ENCODE measurements at places on chromosomes 3 and 15.

DNA sequence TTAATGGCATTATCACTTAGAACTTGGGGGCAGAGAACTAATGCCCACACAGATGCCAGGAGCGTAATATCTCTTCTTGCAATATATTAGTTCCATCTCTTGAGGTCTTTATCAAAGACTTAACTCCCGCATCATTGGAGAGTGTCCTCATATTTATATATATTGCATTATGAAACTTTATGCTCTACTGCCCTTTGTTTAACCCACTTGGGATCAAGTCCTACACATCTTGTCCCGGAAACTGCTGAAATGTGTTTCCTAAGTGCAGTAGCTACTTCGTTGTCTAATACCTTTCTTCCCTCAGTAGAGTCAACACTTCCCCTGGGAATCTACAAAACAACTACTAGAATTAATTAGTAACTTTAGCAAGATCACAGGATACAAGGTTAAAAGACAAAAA is 1029.2 kb downstream of the OTOL1 start:
- DNase-seq: no peak

DNA sequence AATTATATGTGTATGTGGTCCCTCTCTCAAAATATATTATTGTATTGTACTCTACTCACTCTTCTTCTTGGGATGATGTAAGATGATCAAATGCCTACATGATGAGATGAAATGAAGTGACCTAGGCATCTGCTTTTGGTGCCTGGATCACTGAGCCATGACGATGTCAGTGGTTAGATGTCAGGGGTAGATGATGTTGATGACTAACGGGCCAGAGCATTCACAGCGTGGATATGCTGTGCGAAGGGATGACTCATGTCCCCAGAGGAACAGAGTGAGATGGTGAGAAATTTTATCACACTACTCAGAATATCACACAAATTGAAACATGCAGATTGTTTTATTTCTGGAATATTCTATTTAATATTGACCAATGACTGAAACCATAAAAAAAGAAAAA is 233.9 kb upstream of the CADM2 start:
- DNase-seq: no peak

GRCh38 chr3:57110214-57110613 is 49.8 kb downstream of the SPATA12 start:
- no peak for DNase-seq

- no peak for DNase-seq
Measured at GRCh38 chr3:36969540-36970432, 23.1 kb downstream of the EPM2AIP1 start.

DNA sequence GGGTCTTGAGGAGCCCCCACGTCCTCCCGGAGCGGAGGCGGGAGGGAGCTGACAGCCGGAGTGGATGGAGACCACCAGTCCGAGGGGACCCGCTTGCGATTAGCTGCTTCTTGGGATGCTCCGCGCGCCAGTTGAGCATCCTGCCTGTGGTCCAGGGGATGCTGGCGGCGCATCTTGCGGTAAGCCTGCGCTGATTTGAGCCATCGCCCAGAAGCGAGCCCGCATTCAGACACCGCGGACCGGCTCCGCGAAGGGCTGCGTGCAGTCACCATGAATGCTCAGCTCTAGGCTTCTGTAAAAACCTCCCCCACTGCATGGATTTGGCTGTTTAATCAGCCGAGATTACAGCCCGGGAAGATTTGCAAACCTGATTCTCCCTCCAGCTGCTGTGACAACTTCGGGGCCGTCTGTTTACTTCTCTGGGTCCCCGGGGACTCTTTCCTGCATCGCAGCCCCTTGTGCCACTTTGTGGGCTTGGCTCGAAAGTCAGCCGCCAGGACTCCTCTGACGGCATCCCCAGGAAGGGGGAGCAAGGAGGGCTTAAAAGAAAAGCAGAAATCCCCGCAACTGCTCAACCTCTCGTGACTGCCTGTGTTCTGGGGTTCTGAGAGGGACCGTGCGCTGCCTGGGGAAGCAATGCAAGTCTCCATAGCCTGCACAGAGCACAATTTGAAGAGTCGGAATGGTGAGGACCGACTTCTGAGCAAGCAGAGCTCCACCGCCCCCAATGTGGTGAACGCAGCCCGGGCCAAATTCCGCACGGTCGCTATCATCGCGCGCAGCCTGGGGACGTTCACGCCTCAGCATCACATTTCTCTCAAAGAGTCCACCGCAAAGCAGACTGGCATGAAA is 171.1 kb downstream of the KCNAB1 start:
- no peak for DNase-seq

- no peak for DNase-seq
Measured at GRCh38 chr3:101868534-101869464, 19.5 kb downstream of the NFKBIZ start.

GRCh38 chr3:108324177-108324576 is 27.8 kb downstream of the HHLA2 start:
- no peak for DNase-seq

- no peak for DNase-seq
Measured at GRCh38 chr3:142057331-142057725, 92.0 kb downstream of the TFDP2 start.

GRCh38 chr3:13474776-13475303 is 5.3 kb upstream of the HDAC11 start:
- DNase-seq: no peak

- DNase-seq: no peak
Measured at GRCh38 chr3:34106879-34107278, 308.4 kb downstream of the PDCD6IP start.

GRCh38 chr3:187000711-187001151 is 70.4 kb downstream of the ST6GAL1 start:
- no peak for DNase-seq

- DNase-seq: no peak
Measured at GRCh38 chr15:36294359-36294758, 285.1 kb upstream of the CDIN1 start.

- DNase-seq: no peak
Measured at GRCh38 chr3:12656193-12656592, 7.7 kb downstream of the RAF1 start.

DNA sequence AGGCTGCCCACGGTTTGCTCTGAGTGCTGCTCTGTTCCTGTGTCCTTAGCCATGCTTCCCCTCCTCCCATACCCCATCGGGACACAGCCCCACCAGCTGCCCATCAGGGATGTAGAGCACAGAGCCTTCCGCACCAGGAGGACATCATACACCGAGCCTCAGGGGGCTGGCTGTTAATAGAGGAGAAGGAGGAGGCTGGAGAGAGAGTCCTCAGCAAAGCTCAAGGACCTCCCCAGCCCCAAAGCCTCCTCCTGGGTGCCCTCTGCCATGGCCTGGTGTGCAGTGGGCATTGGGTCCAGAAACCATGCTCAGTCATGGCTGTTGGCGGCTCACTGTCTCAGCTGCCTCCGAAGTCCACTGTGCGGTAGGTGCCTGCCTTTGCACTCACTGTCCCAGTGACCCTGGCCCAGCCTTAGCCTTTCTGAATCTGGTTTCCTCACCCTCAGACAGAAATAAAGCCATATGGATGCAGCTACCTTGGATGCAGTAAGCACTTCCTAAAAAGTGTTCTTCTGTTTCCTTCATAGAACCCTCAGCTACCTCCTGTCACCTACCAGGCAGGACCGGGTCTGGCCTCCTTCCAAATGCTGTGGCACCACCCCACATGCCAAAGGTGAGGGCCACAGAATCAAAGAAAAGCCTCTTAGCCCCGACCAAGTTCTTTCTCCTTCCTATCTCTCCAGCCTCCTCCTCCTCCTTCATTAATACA is 53.9 kb downstream of the ACAD9 start:
- DNase-seq: no peak

DNA sequence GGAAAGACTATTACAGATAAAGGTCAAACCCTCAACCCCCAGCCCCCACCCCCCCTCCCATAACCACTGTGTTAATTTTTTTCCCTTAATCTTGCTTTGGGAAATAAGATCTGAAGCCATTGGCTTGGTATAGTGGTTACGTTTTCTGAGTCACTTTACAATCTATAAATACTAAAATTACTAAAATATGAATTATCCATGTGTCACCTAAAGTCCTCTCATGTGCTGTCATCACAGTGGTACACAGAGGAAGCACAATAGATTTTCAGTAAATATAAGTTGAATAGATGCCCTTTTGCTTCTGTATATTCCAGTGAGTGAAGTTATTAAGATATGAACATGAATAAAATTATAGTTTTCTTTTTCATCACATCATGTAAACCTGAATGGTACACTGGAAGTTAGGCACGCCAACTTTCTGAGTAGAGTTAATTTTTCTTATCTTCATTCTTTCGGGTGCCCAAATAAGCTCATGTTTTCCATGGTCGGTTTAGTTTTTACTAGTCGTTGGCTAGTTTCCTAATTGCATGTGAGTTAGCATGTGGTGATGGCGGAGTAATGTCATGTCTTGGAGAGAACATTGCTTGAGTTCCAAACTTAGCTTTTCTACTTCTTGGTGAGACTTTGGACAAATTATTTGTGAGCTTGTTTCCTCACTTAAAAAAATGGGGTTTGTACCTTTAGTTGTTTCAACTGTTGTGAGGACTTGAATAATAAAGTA is 11.5 kb downstream of the PPP4R2 start:
- DNase-seq: no peak

DNA sequence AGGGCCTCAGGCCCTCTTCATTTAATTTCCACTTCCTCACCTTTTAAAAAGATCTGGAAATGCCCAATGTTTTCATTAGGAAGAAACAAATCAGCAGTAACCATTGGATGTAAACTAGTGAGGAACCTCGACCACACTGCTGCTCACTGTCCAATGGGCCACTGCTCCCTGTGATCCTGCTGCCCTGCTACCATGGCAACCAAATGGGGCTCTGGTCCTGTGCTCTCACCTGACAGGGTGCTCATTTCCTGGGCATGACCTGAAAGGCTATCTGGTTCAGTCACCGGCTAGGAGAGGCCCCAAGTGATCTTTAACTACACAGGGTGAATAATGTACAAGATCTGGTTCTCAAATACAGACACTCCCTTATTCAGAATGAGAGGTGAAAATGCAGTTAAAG is 54.6 kb downstream of the ARHGEF3 start:
- no peak for DNase-seq

GRCh38 chr3:124824286-124824915 is 62.8 kb downstream of the ITGB5 start:
- no peak for DNase-seq

DNA sequence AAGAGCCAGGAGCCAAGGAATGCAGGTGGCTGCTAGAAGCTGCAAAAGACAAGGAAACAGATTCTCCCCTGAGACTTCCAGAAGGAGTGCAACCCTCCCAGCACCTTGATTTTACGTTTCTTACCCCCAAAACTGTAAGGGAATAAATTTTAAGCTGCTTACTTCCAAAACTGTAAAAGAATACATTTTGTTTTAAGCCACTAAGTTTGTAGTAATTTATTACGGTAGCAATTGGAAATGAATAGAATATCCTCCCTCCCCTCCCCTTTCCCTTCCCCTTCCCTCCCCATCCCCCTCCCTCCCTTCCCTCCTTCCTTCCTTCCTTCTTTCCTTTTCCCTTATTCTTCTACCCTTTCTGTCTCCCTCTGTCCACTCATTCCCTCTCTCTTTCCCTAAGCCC is 203.7 kb upstream of the CFAP20DC start:
- no peak for DNase-seq

DNA sequence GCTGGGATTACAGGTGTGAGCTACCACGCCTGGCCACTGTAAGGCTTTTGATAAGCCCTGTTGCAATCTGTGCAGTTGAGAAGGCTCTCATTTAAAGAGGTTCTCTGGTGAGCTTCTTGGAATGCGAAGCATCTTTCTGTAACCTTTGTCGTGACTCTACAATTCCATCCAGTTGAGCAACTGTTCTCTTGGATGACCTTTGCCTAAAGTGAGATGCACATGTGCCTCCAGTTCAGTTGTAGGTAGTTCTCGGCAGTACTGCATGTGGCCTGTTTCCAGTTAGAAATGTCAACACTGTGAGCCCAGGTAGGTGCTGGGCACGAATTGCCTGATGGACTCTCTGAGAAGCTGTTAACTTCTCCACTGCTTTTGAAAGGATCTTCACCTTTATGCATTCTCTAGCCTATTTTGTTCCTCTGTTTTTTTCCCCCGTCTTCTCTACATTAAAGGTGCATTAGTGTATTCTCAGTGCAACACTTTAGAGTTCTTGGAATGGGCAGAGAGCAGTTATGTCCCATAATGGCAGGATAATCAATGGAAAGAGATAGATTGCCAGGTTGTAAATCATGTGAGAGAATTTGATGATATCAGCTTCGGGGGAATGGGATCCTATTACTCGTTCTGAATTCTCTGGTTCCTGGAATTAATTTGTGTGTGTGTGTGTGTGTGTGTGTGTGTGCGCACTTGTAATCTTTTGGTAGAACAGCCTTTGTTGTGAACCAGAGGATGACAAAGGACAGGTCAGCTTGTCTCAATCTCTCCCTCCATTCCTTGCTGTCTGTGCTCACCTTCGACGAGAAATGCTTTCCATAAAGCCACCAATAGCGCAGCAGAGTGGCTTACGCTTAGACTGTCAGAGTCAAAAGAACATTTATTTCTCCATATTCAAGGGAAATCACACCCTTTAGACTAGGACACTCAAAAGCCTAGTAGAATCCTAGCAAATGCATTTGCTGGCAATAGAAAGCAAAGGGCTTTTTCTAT is 51.1 kb downstream of the PTPRG start:
- no peak for DNase-seq

GRCh38 chr3:194142156-194142910 is 6.4 kb downstream of the HES1 start:
- DNase-seq: no peak

- DNase-seq: no peak
Measured at GRCh38 chr3:128320551-128321340, 145.9 kb downstream of the DNAJB8 start.

DNA sequence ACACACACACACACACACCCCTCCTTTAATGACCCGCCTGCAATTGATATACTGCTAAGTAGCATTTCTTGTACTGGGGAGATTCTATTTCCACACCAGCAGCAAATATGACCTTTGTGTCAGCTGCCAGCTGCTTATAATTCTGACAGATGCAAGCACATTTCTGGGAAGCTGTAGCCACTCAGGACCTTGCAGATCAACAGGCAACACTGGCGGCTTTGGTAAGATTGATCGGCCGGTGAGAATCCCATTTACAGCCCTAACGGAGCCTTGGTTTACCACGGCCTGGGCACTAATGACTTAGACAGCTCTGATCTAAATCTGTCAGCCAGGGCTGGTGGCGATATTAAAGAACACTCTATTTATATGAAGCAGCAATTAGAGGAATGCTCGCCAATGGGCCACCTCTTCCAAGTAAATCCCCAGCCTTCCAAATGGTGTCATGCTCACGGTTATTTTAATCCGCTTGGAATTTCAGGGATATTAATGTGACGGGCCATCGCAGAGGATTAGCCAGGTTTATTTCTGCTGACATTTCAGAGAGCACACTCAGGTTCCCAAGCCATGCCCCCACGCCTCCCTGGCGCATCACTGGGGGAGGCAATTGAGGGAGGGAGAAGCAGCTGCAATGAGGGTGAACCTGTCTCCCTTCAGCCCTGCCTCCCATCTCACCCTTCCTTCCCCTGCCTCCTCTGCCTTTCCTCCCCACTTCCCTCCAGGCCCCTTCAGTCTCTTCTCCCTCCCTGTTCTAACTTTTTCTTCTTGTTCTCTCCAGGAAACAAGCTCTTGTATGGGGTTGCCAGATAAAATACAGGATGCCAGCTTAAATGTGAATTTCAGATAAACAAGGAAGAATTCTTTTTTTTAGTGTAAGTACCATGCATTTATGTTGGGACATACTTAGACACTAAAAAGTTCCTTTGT is 287.0 kb downstream of the TLE3 start:
- DNase-seq: no peak
